ENCODE measurements at places on chromosomes 1 and 21. TPM values are rescaled to one million over a fixed set of nuclear protein-coding genes. Genes with fewer than 3 reads are reported as not detected.

DNA sequence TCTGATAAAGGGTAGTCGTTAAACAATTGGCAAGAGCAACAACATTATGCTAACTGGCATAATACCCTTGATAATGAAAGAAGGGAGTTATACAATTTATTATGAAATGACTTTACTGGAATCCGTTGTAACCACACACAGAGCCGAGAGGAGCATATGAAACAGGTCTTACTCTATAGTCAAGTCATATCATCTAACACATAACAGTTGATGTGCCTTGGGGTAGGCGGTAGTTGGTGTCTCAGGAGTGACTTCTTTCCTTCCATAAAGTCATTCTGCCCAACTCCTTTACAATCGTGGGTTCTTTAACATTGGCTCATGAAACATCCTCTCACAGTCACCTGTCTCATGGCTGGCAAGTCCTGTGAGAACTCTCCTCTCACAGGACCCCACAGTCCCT is 225.2 kb downstream of the LTN1 start:
- DNase-seq, result no peak
- H3K27ac ChIP-seq, result no peak overlapping the region
- H3K4me3 ChIP-seq, result no peak overlapping the region
- H3K27me3 ChIP-seq, result no peaks in the 10 kb centered on the region

DNA sequence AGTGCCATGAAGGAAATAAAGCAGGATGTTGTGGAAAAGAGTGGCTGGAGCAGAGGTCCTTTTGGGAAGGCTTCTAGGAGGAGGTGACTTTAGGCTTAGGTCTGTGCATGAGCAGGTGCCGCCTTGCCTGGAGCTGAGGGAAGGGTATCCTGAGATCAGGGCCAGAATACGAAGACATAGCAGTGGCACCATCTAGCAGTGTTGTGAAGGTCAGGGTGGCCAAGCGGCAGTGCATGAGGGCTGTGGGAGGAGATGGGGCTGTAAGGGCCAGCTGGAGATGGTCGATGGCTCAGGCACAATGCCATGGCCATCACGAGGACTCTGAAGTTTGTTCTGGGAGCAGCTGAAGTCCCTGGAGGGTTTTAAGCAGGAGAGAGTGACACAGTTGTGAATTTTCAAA is 219.5 kb downstream of the PTPRU start:
- H3K27ac ChIP-seq, result no peak overlapping the region
- no peaks in the 10 kb centered on the region for H3K36me3 ChIP-seq
- no peak for DNase-seq
- H3K4me1 ChIP-seq, result peaks cover 28% of the 10 kb centered on the region
- peaks cover 9% of the 10 kb centered on the region for H3K27me3 ChIP-seq

DNA sequence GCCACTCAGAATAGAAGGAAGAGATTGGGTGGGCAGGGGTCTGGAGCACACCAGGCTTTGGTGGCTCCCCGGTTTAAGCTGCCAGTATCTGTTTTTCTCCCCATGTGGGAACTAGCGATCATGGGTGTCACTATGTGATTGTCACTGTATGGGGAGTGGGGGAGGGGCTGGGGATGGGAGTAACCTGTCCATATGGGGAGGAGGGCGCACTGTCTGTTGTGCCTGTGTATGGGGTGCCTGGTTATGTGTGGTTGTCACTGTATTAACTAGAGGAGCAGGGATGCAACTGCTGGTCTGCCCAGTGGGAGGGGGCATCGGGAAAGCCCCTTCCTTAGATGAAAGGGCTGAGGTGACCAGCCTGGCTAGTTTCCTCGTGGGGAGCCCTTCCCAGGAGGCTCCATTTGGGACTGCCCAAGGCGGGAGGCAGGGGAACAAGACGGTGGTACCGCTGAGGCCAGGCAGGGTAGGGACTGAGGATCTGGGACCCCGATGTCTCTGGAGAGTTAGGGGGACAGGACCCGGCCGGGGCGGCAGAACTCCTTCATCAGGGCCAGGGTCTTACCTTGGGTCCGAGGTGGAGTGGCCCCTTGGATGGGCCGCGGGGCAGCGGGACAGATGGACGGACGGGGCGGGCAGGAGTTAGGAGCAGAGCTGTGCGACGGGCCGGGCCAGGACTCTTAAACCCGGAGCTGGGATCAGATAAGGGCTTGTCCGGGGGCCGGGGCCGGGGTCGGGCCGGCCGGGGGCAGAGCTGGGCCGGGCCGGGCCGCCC is at the start of gene KCNJ10:
Gene KCNJ10, minus strand, starts transcription at position 701 of the 772 bp plus-strand sequence. CDS start 27,628 bp downstream, outside the sequence.
- H3K27ac ChIP-seq, result no peak within 1 kb of the TSS
- H3K36me3 ChIP-seq, result no peaks in the 10 kb centered on the region
- peaks cover 5% of the 10 kb centered on the region for H3K27me3 ChIP-seq

GRCh38 chr1:23384312-23385058 is 14.8 kb upstream of the ZNF436 start:
- DNase-seq, result no peak
- no peak overlapping the region for H3K4me3 ChIP-seq
- no peaks in the 10 kb centered on the region for H3K36me3 ChIP-seq
- H3K4me1 ChIP-seq, result no peaks in the 10 kb centered on the region
- H3K27ac ChIP-seq, result no peak overlapping the region
- peaks cover 16% of the 10 kb centered on the region for H3K27me3 ChIP-seq

The NUDT17 gene
- total RNA-seq, result 2.4 TPM

DNA sequence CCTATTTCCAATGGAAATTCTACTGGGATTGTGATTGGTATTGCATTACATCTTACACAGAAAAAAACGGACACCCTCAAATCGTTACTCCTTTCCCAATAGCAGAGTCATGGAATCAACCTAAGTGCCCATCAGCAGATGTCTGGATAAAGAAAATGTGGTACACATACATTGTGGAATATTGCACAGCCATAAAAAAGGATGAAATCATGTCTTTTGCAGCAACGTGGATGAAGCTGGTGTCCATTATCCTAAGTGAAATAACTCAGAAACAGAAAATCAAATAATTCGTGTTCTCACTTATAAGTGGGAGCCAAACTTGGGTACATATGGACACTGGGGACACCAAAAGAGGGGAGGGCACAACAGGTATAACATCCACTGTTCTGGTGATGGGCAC is 14.3 kb downstream of the HMGN1 start:
- no peak overlapping the region for H3K27ac ChIP-seq
- no peaks in the 10 kb centered on the region for H3K27me3 ChIP-seq
- no peaks in the 10 kb centered on the region for H3K36me3 ChIP-seq
- peaks cover 3% of the 10 kb centered on the region for H3K4me1 ChIP-seq
- no peak for DNase-seq

The MYBPH gene
- not detected for total RNA-seq

- no peak for DNase-seq
- no peak overlapping the region for H3K4me3 ChIP-seq
- no peak overlapping the region for H3K27ac ChIP-seq
- H3K27me3 ChIP-seq, result no peaks in the 10 kb centered on the region
- no peaks in the 10 kb centered on the region for H3K4me1 ChIP-seq
Observed at GRCh38 chr1:86640161-86640670, 64.2 kb upstream of the SH3GLB1 start.

DNA sequence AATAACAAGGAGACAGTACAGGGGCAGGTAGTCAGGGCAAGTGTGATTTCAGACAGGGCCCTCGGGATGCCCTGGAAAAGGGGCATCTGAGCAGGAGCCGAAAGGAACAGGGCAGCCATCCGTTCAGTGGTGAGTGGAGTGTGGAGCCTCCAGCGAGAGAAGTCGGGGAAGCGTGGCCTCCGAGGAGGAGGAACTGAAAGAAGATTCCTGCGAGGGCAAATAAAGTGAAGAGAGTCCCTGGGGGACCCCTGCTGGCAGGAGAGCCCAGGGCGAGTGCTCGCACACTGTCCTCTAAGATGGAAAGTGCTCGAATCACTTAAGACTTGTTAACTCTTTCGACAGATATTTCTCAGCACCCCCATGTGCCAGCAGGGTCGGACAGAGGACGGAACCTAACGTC is 3.5 kb upstream of the UTS2 start:
- H3K36me3 ChIP-seq, result no peaks in the 10 kb centered on the region
- H3K27ac ChIP-seq, result no peak overlapping the region
- no peaks in the 10 kb centered on the region for H3K4me1 ChIP-seq
- H3K4me3 ChIP-seq, result no peak overlapping the region
- peaks cover 4% of the 10 kb centered on the region for H3K27me3 ChIP-seq

- peaks cover 4% of the 10 kb centered on the region for H3K27me3 ChIP-seq
- no peaks in the 10 kb centered on the region for H3K36me3 ChIP-seq
- no peak overlapping the region for H3K4me3 ChIP-seq
- no peak overlapping the region for H3K27ac ChIP-seq
- DNase-seq, result no peak
Observed at GRCh38 chr1:25642574-25643108, 26.1 kb downstream of the MAN1C1 start.

DNA sequence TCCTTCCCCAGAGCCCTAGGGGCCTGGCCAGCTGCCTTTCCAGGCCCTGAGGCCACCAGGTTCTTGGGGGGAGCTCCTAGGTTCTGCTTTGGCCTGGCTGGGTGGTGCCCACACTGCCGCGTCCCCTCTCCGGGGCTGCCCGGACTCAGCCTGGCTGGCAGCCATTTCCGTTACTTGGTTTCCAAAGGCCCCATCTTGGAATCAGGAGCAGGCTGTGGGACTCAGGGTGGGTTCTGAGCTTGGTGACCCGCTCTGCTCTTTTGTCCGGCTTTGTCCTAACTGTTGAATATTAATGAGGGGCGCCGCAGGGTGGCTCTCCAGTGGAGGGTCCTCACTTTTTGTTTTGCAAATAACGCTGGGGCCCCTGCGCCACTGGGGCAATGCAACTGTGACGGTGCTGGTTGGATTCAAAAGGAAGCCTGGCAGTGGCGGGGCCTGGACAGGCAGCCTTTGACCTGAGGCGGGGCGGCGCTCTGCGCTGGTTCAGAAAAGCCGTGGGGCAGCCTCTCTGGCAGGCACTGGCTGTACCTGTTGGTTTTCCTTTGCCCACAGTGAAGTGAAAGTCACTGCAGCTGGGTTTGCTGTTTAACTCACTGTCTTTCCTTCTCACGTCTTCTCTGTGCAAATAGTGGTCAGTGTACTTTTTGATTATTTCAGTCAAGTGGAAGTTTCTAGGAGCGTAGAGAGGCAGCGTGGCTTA is 20.2 kb downstream of the SKI start:
- peak overlapping the region; percentile 61 for H3K4me3 ChIP-seq
- H3K27ac ChIP-seq, result peak overlapping the region; percentile 40
- DNase-seq, result peak; percentile 56
- peaks cover 17% of the 10 kb centered on the region for H3K27me3 ChIP-seq
- no peaks in the 10 kb centered on the region for H3K36me3 ChIP-seq

- H3K27me3 ChIP-seq, result peaks cover 7% of the 10 kb centered on the region
- DNase-seq, result no peak
- H3K36me3 ChIP-seq, result no peaks in the 10 kb centered on the region
- H3K4me3 ChIP-seq, result no peak overlapping the region
Observed at GRCh38 chr1:205071801-205072200, 12.5 kb downstream of the TMEM81 start.

GRCh38 chr1:223780949-223781348 is 64.8 kb downstream of the TP53BP2 start:
- H3K27me3 ChIP-seq, result peaks cover 2% of the 10 kb centered on the region
- DNase-seq, result no peak
- no peak overlapping the region for H3K4me3 ChIP-seq
- no peak overlapping the region for H3K27ac ChIP-seq
- peaks cover 3% of the 10 kb centered on the region for H3K4me1 ChIP-seq
- no peaks in the 10 kb centered on the region for H3K36me3 ChIP-seq

- H3K36me3 ChIP-seq, result no peaks in the 10 kb centered on the region
- H3K27me3 ChIP-seq, result peaks cover 3% of the 10 kb centered on the region
- DNase-seq, result no peak
- no peak overlapping the region for H3K27ac ChIP-seq
- H3K4me1 ChIP-seq, result peaks cover 3% of the 10 kb centered on the region
Observed at GRCh38 chr1:7000720-7001119, 215.5 kb downstream of the CAMTA1 start.

The LCE1E gene
- total RNA-seq, result not detected

DNA sequence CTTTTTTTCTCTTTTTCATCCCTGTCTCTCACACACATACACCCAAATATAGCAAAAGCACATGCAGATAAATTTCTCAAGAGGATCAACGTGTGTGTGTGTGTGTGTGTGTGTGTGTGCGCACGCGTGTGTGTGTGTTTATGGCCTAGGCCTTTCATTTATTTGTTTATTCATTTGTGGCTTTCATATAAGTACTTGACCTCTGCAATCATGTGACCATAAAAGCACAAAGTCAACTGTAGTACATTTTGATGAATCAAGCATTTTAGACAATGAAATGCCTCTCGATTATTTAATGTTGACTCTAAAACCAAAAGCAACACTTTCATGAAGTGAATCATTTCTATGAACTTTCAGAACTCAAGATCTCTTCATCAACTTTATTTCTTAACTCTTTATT is 194.1 kb upstream of the ADGRL2 start:
- H3K4me3 ChIP-seq, result no peak overlapping the region
- H3K27ac ChIP-seq, result no peak overlapping the region
- no peaks in the 10 kb centered on the region for H3K27me3 ChIP-seq

DNA sequence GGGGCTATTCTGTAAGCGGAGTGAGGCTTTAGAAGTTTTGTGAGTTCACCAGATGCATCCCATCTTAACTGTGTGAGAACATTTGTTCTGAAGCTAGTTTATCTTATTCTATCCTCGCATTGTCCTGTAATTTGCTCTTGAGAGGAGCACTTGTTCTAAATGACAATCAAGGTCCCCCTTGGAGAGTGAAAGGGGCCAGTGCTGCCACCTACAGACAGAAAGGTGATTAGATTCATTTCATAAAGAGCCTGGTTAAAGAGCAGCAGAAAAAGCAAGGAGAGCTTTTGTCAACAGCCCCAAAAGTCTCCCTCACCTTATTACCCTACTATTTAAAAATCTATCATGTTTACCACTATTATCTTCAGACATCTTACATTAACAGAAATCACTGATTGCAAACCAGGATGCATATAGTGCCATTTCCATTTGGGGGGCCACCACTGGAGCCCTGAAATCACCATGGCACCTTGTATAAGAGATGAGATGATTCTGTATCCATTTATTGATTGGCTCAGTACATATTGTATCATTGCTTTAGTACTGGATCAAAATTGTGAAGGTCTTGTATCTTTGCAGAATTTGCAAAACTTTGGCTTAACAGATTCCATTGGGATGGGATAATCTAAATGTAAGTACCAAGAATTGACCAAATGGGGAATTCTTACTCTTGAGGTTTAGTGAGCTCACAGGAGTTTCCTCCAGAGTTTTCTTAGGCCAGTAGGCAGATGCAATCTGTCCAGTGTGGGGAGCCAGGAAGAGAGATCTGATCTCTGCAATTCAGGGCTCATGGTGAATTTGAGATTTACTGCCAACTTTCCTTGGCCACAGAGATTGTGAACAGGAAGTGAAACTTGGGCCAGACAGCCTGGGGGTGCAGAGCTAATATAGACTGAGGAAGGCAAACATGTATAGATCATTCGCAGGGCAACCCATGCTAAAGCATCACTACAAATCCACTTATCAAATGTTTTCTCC is 64.3 kb upstream of the TRABD2B start:
- H3K4me1 ChIP-seq, result no peaks in the 10 kb centered on the region
- peak; percentile 66 for DNase-seq
- no peaks in the 10 kb centered on the region for H3K27me3 ChIP-seq
- no peak overlapping the region for H3K27ac ChIP-seq
- no peaks in the 10 kb centered on the region for H3K36me3 ChIP-seq

The SLC44A3 gene
- 129 TPM for total RNA-seq

- no peak overlapping the region for H3K27ac ChIP-seq
- H3K36me3 ChIP-seq, result no peaks in the 10 kb centered on the region
- no peaks in the 10 kb centered on the region for H3K27me3 ChIP-seq
- H3K4me3 ChIP-seq, result no peak overlapping the region
- no peak for DNase-seq
Observed at GRCh38 chr21:27339902-27340301, 373.0 kb upstream of the ADAMTS5 start.

The OR2L3 gene
- 0.15 TPM for total RNA-seq

GRCh38 chr1:54376430-54377039 is 29.7 kb downstream of the SSBP3 start:
- peaks cover 26% of the 10 kb centered on the region for H3K27me3 ChIP-seq
- peaks cover 4% of the 10 kb centered on the region for H3K36me3 ChIP-seq
- peak overlapping the region; percentile 77 for H3K4me3 ChIP-seq

All from glutamatergic neuron (in vitro differentiated cells).